H1 (cell line): ENCODE measurements at places on chromosomes 5 and 9.

DNA sequence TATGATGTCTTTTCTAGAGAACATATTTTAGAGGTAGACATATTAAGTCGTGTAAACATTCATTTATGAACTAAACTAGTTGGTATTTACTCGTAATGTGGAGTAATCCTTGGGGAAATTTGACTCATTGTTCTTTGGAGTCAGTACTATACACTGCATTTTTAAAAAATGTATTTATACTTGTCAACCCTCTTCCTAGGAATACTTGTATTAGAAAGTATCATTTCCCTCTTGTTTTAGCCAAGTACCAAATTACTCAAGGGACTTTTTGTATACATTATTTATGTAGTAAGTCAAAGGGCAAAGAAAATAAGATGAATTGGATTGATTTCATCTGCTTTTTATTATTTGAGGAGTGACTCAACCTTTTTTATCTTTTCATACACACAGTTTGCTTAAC, 248.1 kb upstream of the IZUMO3 start:
- no peak overlapping the region for H3K27ac ChIP-seq
- H3K27me3 ChIP-seq = no peaks in the 10 kb centered on the region
- no peaks in the 10 kb centered on the region for H3K4me1 ChIP-seq
- DNase-seq = no peak

DNA sequence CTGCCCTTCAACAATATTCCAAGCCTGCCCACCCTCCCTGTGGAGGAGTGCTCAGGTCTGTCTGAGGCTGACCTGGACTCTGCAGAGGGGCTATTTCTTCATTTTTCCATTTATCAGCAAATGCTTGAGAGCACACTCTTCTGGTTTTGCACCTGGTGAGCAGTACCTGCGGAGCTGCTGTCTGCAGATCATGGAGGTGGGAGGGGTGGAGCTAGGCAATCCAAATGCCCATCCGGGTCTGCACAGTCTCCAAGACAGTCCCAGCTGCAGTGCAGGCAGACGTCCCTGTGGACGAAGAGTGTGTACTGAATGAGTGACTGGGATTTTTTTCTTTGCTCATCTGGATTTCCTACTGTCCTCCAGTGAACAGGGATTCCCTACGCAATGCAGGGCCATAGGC, 239.8 kb downstream of the IRX2 start:
- no peaks in the 10 kb centered on the region for H3K36me3 ChIP-seq
- no peaks in the 10 kb centered on the region for H3K27me3 ChIP-seq
- no peak overlapping the region for H3K4me3 ChIP-seq
- no peak for DNase-seq

DNA sequence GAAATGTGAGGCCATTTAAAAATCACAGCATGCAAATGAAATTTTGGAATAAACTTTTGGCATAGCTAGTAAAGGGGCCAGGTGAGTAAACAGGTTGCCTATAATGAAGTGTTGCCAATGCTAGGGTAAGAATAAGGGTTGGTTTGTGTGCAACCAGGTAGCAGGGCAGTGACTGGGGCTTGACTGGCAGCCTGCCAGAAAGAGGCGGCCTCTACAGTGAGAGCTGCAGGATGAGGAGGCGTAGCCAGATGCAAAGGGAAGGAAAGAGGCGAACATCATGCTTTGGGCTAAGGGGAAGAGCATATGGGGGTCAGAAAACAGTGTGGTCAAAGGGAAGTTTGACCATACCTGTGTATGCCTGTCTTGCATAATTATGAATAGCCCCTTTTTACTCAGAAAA, 70.6 kb downstream of the MAST4 start:
- no peak overlapping the region for H3K27ac ChIP-seq
- no peaks in the 10 kb centered on the region for H3K27me3 ChIP-seq
- H3K4me1 ChIP-seq = no peaks in the 10 kb centered on the region
- DNase-seq = no peak

DNA sequence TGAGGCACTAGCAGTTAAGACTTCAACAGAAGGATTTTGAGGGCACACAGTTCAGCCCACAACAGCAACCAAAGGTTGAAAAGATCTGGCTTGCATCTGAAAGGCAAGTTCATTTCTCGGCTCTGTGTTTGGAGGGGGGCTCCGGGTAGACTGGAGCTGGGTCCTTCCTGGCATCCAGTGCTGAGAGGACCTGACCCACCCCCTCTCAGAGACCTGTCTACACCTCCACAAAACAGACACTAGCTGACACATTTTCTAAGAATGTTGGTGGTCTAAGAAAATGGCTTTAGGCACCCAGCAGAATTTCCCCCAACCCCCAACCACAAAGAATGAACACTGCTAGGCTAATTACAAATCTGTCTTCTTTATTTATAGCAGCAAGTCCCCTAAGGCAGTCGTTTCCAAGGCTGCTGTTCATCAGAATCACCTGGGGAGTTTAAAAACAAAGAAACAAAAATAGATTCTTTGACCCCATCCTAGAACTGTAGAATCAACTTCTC, 6.2 kb upstream of the PTCH1 start:
- no peak overlapping the region for H3K4me3 ChIP-seq
- DNase-seq = no peak
- no peaks in the 10 kb centered on the region for H3K4me1 ChIP-seq

DNA sequence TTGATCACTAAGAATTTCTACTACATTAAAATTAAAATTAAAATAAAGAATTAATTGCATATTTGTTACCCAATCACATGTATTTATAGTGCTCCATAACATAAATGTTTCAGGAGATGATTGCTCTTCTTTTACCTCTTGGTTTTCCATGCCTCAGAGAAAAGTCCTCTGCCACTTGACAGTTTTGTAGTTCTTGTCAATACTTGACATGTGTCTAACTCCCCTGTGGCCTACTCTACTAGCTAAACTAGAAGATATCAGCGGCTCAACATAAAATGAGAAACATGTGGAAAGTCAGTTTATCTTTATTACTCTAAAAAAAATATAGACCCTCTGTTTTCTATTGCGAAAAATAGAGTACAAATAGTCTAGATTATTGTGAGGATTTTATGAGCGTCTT, 650.6 kb upstream of the NUDT12 start:
- no peak for DNase-seq
- H3K27me3 ChIP-seq = no peaks in the 10 kb centered on the region
- no peaks in the 10 kb centered on the region for H3K4me1 ChIP-seq
- H3K27ac ChIP-seq = no peak overlapping the region

GRCh38 chr5:78751872-78752271, 103.3 kb upstream of the LHFPL2 start:
- H3K4me1 ChIP-seq = peaks cover 2% of the 10 kb centered on the region; the same call in 1 of the 2 replicates
- no peaks in the 10 kb centered on the region for H3K27me3 ChIP-seq
- no peaks in the 10 kb centered on the region for H3K36me3 ChIP-seq
- no peak overlapping the region for H3K4me3 ChIP-seq
- no peak overlapping the region for H3K27ac ChIP-seq

GRCh38 chr9:124035001-124035650, 23.6 kb downstream of the LHX2 start:
- no peak overlapping the region for H3K27ac ChIP-seq
- no peaks in the 10 kb centered on the region; the same call in 1 of the 2 replicates for H3K4me1 ChIP-seq
- no peak overlapping the region for H3K4me3 ChIP-seq

- no peaks in the 10 kb centered on the region for H3K36me3 ChIP-seq
- H3K27me3 ChIP-seq = no peaks in the 10 kb centered on the region
- no peak overlapping the region for H3K4me3 ChIP-seq
- H3K4me1 ChIP-seq = no peaks in the 10 kb centered on the region
These were observed 71.2 kb upstream of the PARP8 start for GRCh38 chr5:50595199-50595598.

DNA sequence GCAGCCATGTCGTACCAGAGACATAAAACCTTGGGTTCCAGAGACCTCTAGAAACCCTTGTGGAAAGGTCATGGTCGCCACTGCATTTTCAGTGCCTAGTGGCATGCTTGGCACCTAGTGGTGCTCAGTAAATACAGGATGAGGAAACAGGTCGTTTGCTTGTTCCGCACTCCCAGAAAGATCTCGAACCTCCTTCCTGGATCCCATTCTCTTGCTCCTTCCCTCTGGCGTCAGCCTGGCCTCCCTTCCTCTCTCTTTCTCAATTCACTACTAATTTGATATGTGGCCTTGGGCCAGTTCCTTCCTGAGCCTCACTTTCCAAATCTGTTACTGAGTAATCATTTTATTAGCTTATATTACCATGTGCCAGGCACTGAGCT, 4.4 kb downstream of the NDST1 start:
- DNase-seq = no peak
- no peaks in the 10 kb centered on the region for H3K27me3 ChIP-seq
- H3K4me1 ChIP-seq = peaks cover 21% of the 10 kb centered on the region
- no peak overlapping the region for H3K27ac ChIP-seq
- H3K36me3 ChIP-seq = no peaks in the 10 kb centered on the region
- H3K4me3 ChIP-seq = no peak overlapping the region

GRCh38 chr5:121805911-121806310, 45.8 kb upstream of the FTMT start:
- no peaks in the 10 kb centered on the region for H3K27me3 ChIP-seq
- no peaks in the 10 kb centered on the region for H3K4me1 ChIP-seq
- no peaks in the 10 kb centered on the region for H3K36me3 ChIP-seq
- no peak for DNase-seq
- no peak overlapping the region for H3K27ac ChIP-seq
- no peak overlapping the region for H3K4me3 ChIP-seq

DNA sequence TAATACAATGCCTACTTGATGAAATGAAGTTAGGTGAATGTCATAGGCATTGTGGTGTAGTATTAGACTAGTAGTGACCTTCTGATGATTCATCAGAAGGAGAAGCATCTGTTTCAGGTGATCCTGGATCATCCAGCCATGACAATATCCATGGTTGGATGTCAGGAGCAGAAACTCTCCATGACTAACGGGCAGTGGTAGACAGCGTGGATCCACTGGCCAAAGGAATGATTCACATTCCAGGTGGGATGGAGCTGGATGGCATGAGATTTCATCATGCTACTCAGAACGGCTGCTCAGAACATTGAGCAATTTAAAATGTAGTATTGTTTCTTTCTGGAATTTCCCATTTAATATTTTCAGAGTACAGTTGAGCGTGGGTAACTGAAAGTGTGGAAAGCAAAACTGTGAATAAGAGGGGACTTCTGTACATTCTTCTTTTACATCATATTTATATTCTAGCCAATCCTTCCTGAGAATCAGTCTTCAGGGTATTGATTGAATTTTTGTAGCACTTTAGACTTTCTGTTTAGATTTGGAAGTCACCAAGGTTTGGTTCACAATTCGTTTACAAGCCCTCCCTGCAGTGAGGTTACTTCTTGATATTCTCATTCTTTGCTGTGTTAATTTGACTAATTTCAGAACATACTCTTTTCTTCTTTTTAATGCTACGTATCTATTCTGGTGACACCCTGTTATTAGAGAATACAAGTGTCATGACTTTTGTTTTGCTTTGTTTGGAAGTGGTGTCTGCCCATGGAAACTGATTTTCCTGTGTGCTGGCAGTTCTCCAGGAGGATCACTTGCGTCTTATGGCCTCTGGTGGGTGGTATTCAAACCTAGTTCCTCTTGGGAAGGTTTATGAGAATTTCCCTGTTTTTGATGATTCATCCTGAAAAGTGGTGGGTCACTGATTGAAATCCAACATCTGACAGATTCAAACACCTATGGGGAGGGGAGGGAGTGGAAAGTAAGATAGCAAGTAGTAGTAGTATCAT, 12.2 kb upstream of the CLINT1 start:
- H3K36me3 ChIP-seq = no peaks in the 10 kb centered on the region
- H3K4me3 ChIP-seq = no peak overlapping the region
- H3K27ac ChIP-seq = no peak overlapping the region
- H3K27me3 ChIP-seq = no peaks in the 10 kb centered on the region

GRCh38 chr9:1217076-1217475, 166.9 kb downstream of the DMRT2 start:
- H3K36me3 ChIP-seq = no peaks in the 10 kb centered on the region
- no peak overlapping the region for H3K4me3 ChIP-seq
- H3K4me1 ChIP-seq = no peaks in the 10 kb centered on the region
- no peaks in the 10 kb centered on the region for H3K27me3 ChIP-seq
- no peak overlapping the region for H3K27ac ChIP-seq

- no peak for DNase-seq
- H3K27ac ChIP-seq = no peak overlapping the region
- H3K27me3 ChIP-seq = no peaks in the 10 kb centered on the region
- H3K4me1 ChIP-seq = no peaks in the 10 kb centered on the region
These were observed 22.6 kb downstream of the CD180 start for GRCh38 chr5:67173959-67174358.

DNA sequence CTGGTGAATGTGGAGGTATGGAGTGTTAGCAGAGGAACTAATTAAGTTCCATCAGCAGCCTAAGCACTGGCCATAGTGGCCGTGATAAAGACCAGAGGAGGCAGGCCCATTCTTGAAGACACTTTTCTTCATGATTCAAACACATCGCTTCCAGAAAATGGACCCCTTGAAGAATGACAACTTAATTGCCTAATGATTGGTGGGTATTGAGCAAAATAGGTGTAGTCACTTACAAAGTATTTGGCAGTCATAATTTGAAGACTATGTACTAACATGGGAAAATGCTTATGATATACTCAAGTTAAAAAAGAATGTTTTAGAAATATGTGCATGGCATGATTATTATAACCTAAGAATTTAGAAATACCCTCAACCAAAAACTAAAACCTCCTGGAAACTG, 44.8 kb downstream of the MEGF10 start:
- H3K36me3 ChIP-seq = no peaks in the 10 kb centered on the region
- H3K27me3 ChIP-seq = no peaks in the 10 kb centered on the region
- no peak overlapping the region for H3K4me3 ChIP-seq
- peaks cover 10% of the 10 kb centered on the region for H3K4me1 ChIP-seq
- H3K27ac ChIP-seq = no peak overlapping the region

GRCh38 chr5:153791339-153791738, 247.4 kb downstream of the FAM114A2 start:
- no peaks in the 10 kb centered on the region for H3K27me3 ChIP-seq
- H3K27ac ChIP-seq = no peak overlapping the region
- no peaks in the 10 kb centered on the region for H3K36me3 ChIP-seq

- H3K4me1 ChIP-seq = no peaks in the 10 kb centered on the region
- DNase-seq = no peak
- H3K27me3 ChIP-seq = no peaks in the 10 kb centered on the region
- no peak overlapping the region for H3K4me3 ChIP-seq
These were observed 1103.1 kb downstream of the MAT2B start for GRCh38 chr5:164608507-164608906.

GRCh38 chr5:178797101-178797521, 62.6 kb upstream of the ZNF354B start:
- H3K4me3 ChIP-seq = no peak overlapping the region
- no peaks in the 10 kb centered on the region; the same call in 1 of the 2 replicates for H3K4me1 ChIP-seq
- no peaks in the 10 kb centered on the region for H3K36me3 ChIP-seq
- H3K27ac ChIP-seq = no peak overlapping the region
- no peaks in the 10 kb centered on the region for H3K27me3 ChIP-seq

GRCh38 chr5:178941361-178941760, 363 bp downstream of the ZNF454 start:
- no peak overlapping the region for H3K27ac ChIP-seq
- no peaks in the 10 kb centered on the region; the same call in 1 of the 2 replicates for H3K27me3 ChIP-seq
- H3K4me3 ChIP-seq = peak overlapping the region; percentile 93
- no peaks in the 10 kb centered on the region for H3K4me1 ChIP-seq
- H3K36me3 ChIP-seq = no peaks in the 10 kb centered on the region

GRCh38 chr5:30401479-30402058, 791.9 kb upstream of the CDH6 start:
- peak; percentile 57 for DNase-seq
- H3K36me3 ChIP-seq = no peaks in the 10 kb centered on the region
- no peak overlapping the region for H3K4me3 ChIP-seq
- H3K27me3 ChIP-seq = no peaks in the 10 kb centered on the region

- no peak overlapping the region for H3K4me3 ChIP-seq
- peaks cover 27% of the 10 kb centered on the region for H3K36me3 ChIP-seq
- H3K27me3 ChIP-seq = no peaks in the 10 kb centered on the region
- H3K27ac ChIP-seq = no peak overlapping the region
These were observed 11.6 kb downstream of the RPL37 start for GRCh38 chr5:40823459-40823858.

- peaks cover 46% of the 10 kb centered on the region for H3K36me3 ChIP-seq
- no peaks in the 10 kb centered on the region for H3K4me1 ChIP-seq
- no peak overlapping the region for H3K4me3 ChIP-seq
- H3K27ac ChIP-seq = no peak overlapping the region
These were observed 248.9 kb downstream of the ADGRV1 start for GRCh38 chr5:90807496-90807895.
